CD4-positive, alpha-beta T cell treated with Interferon alpha-2 for 1 hour (primary cell): ENCODE measurements at places on chromosomes 11 and 22.

DNA sequence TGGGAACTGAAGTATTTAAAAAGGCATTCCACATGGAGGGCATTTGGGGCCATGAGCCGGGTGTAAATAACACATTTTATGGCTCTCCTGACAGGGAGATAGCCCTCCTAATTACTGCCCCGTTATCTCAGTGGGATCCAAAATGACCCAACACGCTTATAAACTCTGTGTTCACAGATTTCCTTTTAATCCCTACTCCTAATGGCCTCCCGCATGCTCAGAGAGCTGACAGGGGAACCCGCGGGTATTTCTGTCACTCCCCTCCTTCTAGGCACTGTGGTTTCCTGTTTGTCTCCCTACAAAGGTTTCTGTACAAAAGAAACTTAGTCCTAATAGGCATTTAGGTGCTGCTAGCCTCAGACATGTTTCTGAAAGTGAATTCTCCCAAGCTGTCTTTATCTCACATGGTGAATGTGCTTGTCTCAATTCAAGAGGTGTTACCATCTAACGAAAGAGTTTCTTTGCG, 202.8 kb upstream of the SEZ6L start:
- DNase-seq: no peak

DNA sequence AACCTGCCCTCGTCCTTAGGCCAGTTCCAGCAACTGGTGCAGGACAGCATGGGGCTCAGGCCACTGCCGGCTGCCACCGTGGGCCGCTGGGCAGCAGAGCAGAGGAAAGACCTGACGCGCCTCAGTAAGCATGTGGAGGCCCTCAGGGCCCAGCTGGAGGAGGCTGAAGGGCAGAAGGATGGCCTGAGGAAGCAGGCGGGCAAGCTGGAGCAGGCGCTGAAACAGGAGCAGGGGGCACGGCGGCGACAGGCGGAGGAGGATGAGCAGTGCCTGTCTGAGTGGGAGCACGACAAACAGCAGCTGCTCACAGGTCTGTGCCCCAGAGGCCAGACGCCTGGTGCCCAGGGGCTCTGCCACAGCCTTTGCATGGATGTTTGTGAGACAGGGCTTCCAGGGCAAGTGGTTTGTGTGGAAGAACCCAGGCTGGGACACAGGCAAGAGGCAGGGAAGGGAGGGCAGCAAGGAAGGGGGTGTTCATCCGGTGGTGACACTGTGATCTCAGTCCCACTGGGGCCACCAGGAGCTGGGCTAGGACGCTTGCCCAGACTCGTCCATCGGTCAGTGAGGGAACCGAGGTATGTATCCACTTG, 13.9 kb downstream of the CCDC157 start:
- DNase-seq: no peak

DNA sequence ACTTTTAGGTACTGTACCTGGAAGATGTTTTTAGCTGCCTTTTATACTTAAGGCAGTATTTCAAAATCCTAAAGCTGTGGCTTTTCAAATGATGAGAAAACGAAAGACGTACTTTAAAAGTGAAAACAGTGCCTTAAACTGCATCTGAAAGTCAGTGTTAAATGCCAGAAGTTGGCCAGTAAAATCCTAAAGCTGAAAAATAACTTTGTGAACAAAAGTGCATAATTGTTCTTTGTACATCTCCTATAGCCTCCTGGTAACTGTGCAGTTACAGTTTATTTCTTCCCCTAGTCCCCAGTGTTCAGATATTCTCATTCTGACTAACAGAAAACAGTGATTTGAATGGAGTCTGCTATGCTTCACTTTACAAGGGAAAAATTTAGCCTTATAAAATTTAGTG, 6.8 kb downstream of the EED start:
- no peak for DNase-seq

DNA sequence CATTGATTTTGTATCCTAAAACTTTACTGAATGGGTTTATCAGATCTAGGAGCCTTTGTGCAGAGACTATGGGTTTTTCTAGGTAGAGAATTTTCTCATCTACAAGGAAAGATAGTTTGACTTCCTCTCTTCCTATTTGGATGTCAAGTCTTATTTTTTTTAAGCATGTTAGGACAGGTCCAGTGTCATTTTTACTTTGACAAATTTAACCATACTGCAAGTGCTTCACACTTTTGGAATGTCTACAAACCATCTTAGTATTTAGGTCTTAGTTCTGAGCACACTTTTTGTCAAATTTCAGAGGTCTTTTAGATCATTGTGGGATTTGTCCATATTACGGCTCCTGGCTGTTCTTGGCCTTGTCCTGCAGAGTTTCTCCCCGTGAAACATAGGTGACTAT, 715.2 kb upstream of the RAG2 start:
- no peak for DNase-seq

GRCh38 chr22:50338042-50338573, 5.0 kb upstream of the PPP6R2 start:
- no peak for DNase-seq

- no peak for DNase-seq
Observed at GRCh38 chr22:46050451-46050845, 73.5 kb upstream of the WNT7B start.

DNA sequence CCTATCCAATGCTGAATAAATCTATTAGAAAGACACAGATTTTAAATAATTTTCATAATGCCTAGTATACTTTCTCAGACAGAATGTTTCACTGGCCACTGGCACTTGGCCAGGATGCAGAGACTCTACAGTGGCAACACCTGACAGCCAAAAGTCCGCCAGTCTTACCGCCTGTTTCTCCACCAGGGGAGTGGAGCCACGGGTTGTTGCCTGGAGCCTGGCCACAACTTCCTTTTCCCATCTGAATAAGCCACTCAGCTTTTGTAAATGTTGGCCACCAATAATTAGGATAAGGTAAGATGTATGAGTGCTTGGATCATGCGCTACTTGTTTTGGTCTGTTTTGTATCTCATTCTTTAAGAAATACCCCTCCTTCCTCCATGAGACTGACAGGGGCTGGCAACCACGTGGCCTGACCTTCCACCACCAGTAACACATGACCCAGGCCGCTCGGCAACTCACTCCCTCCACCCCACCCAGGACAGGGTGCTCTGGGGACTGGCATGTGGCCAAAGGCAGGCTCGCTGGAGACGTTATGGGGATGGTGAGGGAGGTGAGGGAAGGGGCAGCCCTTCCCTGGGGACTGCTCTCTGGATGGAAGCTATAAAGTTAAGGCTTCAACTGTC, 93.0 kb upstream of the BID start:
- no peak for DNase-seq

DNA sequence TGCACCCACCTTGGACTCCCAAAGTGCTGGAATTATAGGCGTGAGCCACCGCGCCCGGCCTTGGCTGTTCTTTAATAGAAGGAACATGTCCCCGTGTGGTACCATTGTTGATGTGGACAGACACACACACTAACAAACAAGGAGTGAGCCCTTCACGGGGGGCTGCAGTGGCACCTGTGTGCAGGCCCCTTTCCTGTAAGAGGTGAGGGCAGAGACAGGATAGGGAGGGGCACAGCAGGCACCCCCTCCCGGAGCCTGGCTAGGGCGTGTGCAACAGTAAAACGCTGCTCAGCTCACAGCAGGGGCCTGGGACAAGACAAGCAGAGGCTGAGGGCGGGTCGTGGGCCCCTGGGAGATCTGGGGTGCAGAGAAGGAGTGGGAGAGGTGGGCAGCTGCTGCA, 37.8 kb downstream of the GRIK4 start:
- no peak for DNase-seq

DNA sequence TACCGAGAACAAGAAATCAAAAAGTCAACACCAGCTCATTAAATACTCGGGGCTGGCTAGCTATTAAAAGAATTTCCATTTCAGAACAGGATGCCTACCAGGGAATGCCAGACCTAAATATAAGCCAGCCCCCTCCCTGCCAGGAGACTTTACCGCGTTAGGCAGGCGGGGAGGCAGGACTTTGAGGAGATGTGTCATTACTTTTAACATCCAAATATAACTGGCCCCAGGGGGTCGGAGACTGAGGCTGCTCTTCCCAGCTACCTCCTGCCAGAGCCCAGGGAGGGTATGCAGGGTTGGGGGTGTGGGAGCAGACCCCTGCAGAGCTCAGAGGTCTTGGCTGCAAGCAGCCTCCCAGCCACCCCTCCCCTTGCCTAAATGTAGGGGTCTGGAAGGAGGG, 183.5 kb downstream of the DSCAML1 start:
- no peak for DNase-seq

GRCh38 chr11:67584205-67584880, 731 bp downstream of the GSTP1 start:
- peak; percentile 25 for DNase-seq

DNA sequence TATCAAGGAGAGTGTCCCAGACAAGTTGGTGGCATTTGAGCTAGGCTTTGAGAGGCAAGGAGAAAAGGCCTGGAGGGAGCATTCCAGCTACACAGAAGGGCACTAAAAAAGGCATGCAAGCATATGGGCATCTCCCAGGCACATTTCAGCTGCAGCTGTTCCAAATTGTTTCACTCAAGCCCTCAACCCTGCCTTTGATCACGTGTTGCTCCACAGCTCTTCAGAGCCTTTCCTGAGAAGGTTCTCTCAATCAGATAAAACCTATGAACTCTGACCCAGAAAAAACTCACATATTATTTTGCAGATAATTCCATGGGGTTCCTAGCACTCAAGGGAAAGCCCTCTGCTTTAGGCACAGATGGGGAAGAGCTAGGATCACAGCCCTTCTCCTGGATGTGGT, 24.4 kb upstream of the HSPA8 start:
- no peak for DNase-seq

GRCh38 chr22:42300259-42301076, 30.0 kb upstream of the TCF20 start:
- peak; percentile 36 for DNase-seq

GRCh38 chr11:1153105-1153950, 4.4 kb upstream of the MUC5AC start:
- DNase-seq: no peak

DNA sequence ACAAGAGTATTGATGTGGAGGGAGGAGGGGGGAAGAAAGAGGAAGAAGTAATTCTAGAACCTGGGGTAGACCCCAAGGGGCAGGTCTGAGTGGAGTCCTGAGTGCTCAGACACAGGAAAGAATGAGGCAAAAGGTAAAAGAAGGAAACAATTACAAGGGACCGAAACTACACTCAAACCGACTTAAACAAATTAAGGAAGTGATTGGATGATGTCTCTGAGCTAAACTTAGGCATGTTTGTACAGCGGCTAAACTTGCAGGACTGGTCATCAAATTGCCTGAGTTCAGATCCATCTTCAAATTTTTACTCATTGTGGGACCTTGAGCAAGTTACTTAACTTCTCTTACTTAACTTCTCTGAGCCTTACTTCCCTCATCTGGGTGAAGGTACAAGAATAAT, 86.3 kb upstream of the LRRC55 start:
- DNase-seq: no peak

DNA sequence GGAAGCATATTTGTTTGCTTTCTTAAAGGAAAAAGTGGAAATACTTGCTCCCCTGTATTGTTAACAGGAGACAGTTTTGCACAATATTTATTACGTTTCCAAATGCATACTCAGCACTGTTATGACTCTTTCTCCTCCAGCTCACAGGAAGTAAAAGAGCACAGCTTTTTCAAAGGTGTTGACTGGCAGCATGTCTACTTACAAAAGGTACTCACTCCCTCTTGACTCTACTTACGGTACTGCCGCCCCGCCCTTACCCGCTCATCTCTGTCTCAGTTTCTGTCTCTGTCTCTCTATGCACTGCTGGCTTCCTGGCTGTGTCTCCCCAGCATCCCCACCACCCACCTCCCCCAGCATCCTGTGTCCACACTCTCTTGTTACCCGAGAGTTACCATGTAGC, 32.2 kb upstream of the MYO18B start:
- DNase-seq: no peak

- DNase-seq: no peak
Observed at GRCh38 chr22:21927174-21927823, 25.3 kb downstream of the PPM1F start.

DNA sequence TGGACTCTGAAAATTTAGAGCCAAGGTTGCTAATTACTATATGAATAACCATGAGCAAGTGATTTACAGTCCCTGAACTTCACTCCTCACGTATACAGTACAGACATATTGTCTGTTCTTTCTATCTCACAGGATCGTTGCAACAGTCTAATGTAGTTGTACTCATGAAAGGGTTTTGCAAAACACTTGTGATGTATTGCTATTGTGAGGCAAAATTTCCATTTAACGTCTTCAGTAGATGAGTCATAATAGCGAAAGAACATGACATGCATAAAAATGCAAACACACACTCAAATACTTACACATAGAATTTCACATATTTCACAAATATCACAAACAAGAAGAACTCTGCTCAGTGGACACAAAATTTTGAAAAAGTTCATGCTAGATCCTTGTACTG, 134.6 kb upstream of the TRPC6 start:
- no peak for DNase-seq

GRCh38 chr11:12864316-12865156, 144.6 kb upstream of the RASSF10 start:
- no peak for DNase-seq

DNA sequence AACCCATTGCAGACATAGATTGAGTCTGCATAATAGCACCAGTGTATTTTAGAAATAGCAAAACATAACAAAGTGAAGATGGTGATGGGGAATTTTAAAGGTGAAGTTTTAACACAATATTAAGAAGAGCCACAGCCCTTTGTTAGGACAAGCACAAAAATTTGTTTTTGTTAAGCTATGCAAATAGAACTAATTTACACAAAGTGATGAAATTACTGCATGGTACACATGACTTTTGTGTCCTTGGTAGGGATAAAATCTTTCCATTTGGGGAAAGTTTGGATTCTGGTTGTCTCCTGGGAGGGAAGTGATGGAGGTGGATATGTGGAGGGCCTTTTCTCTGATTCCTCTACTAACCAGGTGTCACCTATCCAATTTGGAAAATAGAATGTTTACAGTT, 50.4 kb upstream of the MTNR1B start:
- DNase-seq: no peak

DNA sequence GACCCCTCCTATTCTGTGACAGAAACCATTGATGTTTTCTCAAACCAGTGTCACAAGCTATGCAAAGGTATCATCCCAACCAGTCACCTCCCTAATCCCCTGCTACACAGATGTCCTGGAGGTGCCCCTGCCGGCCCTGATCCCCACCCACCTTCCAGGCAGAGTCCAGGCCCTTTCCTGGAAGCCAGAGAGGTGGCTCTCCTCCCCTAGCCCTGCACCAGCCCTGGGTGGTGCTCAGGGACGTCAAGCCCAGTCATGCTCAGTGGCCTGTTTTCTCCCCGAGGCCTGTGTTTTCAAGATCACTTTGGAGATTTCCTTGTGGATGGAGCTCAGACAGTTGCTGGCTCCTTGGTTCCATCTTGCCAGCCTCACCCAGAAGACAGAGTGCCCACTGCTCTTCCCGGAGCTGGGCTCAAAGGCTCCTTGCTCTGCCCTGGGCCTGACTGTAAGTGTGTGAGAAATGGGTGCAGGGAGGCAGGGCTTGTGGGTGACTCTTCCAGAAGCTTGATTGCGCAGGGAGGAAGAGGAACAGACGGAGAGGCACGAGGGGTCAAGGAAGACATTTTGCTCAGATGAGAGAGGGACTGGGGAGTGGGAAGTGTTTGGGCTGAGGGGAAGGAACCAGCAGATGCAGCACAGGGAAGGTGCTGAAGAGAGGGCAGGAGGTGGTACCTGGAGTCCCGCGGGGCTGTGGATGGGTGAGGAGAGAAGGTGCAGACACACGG, 11.3 kb downstream of the P2RY6 start:
- DNase-seq: no peak

GRCh38 chr11:68812526-68812925, 29.2 kb downstream of the CPT1A start:
- DNase-seq: no peak
